ENCODE measurements at places on chromosomes 3 and 15. TPM values are rescaled to one million over a fixed set of nuclear protein-coding genes. Genes with fewer than 3 reads are reported as not detected.

DNA sequence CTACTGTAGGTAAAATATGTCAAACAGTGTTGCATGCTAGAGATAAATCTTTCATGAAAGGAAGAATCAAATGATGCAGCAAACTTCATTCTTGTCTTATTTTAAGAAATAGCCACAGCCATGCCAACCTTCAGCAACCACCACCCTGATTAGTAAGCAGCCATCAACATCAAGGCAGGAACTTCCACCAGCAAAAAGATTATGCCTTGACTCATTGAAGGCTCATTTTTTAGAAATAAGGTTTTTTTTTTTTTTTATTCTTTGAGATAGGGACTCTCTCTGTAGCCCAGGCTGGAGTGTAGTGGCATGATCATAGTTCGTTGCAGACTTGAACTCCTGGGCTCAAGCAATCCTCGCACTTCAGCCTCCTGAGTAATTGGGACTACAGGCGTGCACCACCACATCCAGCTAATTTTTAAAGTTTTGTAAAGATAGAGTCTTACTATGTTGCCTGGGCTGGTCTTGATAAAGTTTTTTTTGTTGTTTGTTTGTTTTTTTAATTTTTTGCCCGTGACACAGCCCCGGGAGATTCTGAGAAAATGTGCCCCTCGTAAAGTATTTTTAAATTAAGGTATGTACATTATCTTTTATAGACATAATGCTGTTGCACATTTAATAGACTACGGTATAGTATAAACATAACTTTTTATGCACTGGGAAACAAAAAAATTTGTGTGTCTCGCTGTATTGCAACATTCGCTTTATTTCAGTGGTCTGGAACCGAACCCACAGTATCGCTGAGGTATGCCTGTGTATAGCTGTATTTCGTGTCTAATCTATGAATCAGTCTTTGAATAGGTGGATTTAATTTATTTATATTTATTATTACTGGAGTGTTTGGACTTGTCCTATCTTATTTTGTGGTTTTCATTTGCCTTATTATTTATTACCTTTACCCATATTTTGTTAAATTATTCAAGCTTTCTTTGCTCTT lies 23.3 kb downstream of the SNRK start:
- H3K27me3 ChIP-seq, result no peaks in the 10 kb centered on the region
- DNase-seq, result no peak
- no peak overlapping the region for H3K4me3 ChIP-seq
- H3K27ac ChIP-seq, result peak overlapping the region; percentile 7
- H3K4me1 ChIP-seq, result peaks cover 68% of the 10 kb centered on the region

DNA sequence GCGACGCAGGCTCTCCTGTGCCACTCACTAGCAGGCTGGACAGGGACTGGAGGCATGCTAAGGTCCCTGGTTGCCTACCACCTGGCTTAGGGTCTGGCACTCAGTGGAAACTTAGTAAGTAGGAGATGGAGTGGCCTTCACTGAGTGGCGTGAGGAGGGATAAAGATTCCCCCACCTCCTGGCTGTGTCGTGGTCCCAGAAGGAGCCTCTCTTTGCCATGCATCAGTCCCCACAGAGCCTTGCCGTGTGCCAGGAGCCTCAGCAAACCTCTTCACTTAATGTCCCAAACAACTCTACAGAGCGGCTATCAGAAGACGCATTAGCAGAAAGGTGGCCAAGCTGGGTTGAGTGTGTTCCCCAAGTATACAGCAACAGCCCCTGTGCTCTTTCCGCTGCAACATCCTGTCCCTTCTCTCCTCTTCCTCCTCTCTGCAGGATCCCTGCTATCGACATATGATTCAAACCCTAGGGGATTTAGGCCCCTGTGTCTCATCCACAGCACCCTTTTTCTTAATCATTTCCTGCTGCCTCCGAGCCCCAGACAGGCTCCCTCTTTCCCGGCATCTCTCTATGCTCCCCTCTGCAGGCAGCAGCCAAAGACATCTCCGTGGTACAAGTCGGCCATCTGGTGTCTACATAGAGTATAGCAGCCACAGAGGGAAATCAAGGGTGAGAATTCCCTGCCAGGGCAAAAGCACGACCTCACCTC lies 66.7 kb downstream of the SLC6A1 start:
- no peak overlapping the region for H3K27ac ChIP-seq
- no peak overlapping the region for H3K4me3 ChIP-seq
- H3K4me1 ChIP-seq, result no peaks in the 10 kb centered on the region
- DNase-seq, result peak; percentile 70
- H3K27me3 ChIP-seq, result peaks cover 13% of the 10 kb centered on the region
- H3K36me3 ChIP-seq, result no peaks in the 10 kb centered on the region

ZNF80 gene
- total RNA-seq, result 0.67 TPM

DNA sequence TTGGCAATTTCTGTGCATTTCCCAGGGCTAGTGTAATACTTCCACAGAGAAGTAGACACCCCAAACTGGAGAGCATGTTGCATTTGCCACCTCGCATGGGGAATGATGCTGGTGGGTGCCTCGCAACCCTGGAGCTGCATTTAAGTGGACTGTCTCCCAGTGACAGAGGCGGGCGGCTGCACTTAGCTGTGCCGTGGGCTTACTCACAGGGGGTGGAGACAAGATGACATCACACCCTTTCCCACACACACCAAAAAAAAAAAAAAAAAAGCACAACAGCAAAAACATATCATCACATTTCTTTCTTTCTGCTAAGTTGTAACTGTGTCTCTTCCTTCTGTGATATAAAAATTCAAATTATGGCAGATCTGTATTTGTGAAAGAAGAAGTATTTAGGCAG lies at the start of gene ABI3BP:
TSS of gene ABI3BP (minus strand) at position 113 of the 400 bp plus-strand sequence. CDS start at position 76, 37 bp downstream.
- H3K27me3 ChIP-seq, result peaks cover 16% of the 10 kb centered on the region
- no peak within 1 kb of the TSS for H3K4me3 ChIP-seq
- DNase-seq, result peak; percentile 24
- H3K27ac ChIP-seq, result no peak within 1 kb of the TSS
- H3K36me3 ChIP-seq, result no peaks in the 10 kb centered on the region
- peaks cover 5% of the 10 kb centered on the region for H3K4me1 ChIP-seq

DNA sequence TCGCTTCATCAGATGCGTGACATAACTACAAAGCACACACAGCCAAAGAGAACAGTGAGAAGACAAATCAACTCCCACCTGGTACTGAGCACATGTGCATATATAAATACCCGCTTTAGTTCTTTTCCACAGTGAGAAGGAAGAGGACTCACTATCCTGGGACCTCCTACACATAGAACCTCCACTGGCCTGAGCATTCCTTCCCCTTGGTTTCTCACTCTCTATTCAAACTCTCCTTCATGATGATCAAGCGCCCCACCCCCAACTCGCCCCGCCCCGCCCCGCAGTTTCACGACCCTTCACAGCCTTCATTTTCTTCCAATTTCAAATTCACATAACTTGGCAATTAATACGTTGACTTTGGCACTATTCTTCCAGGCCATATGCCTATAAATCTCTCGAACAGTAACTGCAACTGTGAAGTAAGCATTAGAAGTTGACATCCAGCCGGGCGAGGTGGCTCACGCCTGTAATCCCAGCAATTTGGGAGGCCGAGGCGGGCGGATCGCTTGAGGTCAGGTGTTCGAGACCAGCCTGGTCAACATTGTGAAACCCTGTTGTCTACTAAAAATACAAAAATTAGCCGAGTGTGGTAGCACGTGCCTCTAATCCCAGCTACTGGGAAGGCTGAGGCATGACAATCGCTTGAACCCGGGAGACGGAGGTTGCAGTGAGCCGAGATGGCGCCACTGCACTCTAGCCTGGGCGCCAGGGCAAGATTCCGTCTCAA lies 1.1 kb downstream of the RPS17 start:
- no peak for DNase-seq
- no peaks in the 10 kb centered on the region for H3K27me3 ChIP-seq
- peaks cover 39% of the 10 kb centered on the region for H3K4me1 ChIP-seq
- peak overlapping the region; percentile 96 for H3K27ac ChIP-seq
- peaks cover 62% of the 10 kb centered on the region for H3K36me3 ChIP-seq
- peak overlapping the region; percentile 85 for H3K4me3 ChIP-seq

ANKUB1 gene
- not detected for total RNA-seq

DNA sequence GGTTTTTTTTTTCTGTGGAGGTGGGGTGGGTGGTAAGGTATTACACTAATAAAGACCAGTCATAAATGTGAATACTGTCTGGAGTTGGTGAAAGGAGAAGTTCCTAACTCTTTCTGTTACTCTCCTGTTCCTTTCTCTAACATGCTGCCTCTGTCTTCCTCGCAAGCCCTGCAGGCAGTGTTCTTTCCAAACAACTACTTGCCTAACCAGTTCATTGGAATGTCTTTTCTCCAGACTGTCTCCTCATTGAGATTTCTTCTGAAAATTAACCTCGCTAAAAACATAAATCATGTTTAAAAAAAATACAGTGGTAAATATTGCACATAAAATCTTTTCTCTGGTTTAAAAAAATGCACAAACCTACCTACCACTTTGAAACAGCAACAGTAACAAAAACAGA lies 135.2 kb downstream of the TP63 start:
- H3K4me1 ChIP-seq, result no peaks in the 10 kb centered on the region
- no peak overlapping the region for H3K4me3 ChIP-seq
- no peak overlapping the region for H3K27ac ChIP-seq
- DNase-seq, result no peak

CIP2A gene
- total RNA-seq, result 34.7 TPM

DNA sequence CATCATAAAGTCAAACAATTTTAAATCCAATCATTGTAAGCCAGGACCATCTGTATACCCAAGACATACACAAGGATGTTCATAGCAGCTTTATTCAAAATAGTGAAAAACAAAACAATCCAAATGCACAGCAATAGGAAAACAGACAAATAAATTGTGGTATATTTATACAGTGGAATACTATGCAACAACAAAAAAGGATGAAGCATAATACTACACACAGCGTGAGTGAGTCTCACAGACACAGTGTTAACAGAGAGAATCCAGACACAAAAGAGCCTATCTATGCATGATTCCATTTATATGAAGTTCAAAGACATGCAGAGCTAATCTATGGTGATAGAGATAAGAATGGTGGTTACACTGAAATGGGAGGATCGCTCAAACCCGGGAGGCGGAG lies 5.6 kb upstream of the MUC20 start:
- H3K4me3 ChIP-seq, result no peak overlapping the region
- H3K27me3 ChIP-seq, result no peaks in the 10 kb centered on the region
- peaks cover 4% of the 10 kb centered on the region for H3K4me1 ChIP-seq

DNA sequence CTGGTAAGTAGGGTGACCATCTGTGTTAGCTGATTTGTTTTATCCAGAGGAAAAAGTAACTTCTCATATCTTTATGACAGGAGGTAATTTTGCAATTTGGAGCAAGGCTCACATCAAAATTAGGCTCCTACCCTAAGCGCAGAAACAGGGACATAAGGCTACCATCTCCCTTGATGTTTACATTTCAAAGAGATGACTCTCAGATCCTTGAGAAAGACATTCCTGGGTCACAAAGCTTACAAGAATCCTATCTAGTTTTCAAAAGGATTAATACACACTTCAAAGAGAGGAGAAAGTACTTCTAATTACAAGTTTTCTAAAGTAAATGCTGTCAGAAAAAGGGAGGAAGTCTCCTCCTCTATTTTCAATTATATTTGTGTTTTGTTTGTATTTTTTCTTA lies 7.0 kb downstream of the ZPLD1 start:
- no peaks in the 10 kb centered on the region for H3K36me3 ChIP-seq
- no peak overlapping the region for H3K27ac ChIP-seq
- no peak for DNase-seq
- H3K4me1 ChIP-seq, result no peaks in the 10 kb centered on the region
- H3K4me3 ChIP-seq, result no peak overlapping the region

- no peak overlapping the region for H3K27ac ChIP-seq
- no peaks in the 10 kb centered on the region for H3K4me1 ChIP-seq
- DNase-seq, result no peak
- no peaks in the 10 kb centered on the region for H3K36me3 ChIP-seq
- H3K27me3 ChIP-seq, result no peaks in the 10 kb centered on the region
These were observed 9.6 kb upstream of the SMARCC1 start for GRCh38 chr3:47791193-47791855.

DNA sequence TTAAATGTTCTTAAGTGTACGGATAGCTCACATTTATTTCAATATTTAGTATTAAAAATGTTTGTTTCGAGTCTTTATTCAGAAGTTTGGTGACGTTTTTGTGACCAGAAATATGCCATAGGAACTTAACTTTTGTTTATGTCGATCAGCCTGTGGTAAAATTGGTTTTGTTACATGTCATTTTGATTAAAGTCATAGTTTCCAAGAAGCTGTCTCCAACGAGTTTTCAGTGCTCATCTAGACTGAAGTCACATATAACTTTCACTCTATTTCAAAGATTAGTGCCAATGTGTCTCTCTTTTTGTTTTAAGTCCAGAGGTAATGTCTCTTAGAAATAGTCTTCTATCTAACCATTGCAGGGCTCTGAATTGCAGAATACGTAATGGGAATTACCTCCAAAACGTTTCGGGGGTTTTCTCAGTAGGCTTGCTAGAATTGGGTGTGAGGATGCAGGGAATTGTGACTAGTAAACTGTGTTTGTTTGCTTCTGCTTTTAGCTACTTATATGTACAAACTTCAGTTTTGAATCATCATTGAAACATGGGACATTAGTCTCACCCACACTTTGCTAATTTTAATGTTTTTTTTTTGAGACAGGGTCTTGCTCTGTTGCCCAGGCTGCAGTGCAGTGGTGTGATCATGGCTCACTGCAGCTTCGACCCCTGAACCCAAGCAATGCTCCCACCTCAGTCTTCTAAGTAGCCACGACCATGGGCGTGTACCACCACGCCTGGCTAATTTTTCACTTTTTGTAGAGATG lies 3.0 kb downstream of the BUB1B start:
- no peak overlapping the region for H3K27ac ChIP-seq
- H3K4me3 ChIP-seq, result no peak overlapping the region
- H3K36me3 ChIP-seq, result peaks cover 27% of the 10 kb centered on the region
- H3K27me3 ChIP-seq, result no peaks in the 10 kb centered on the region
- peaks cover 6% of the 10 kb centered on the region for H3K4me1 ChIP-seq

CA12 gene
- total RNA-seq, result 0.12 TPM

KCNMB2 gene
- total RNA-seq, result not detected

GRCh38 chr15:37765786-37766185 lies 168.7 kb upstream of the TMCO5A start:
- peaks cover 4% of the 10 kb centered on the region for H3K4me1 ChIP-seq
- peak; percentile 7 for DNase-seq
- no peak overlapping the region for H3K27ac ChIP-seq
- no peaks in the 10 kb centered on the region for H3K36me3 ChIP-seq
- H3K4me3 ChIP-seq, result no peak overlapping the region
- peaks cover 4% of the 10 kb centered on the region for H3K27me3 ChIP-seq

DNA sequence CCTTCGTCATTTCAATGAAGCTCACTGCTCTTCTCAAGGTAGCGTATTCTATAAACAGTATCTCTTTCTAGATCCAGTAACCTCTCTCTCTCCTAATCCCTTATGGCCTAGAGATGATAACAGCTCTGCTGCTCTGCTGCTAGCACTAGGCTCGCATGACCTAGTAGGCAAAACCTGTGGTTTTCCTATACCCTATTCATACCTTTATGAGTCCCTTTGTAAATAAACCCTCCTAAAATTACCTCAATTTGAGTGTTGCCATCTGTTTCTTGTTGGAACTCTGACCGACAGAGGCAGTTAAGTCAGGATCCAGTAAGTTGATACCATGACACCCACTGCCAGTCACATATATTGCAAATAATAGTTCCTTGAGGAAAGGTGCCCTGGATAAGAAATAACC lies 7.3 kb downstream of the CCDC14 start:
- H3K4me3 ChIP-seq, result no peak overlapping the region
- H3K27me3 ChIP-seq, result no peaks in the 10 kb centered on the region
- H3K36me3 ChIP-seq, result peaks cover 31% of the 10 kb centered on the region
- DNase-seq, result no peak
- H3K27ac ChIP-seq, result no peak overlapping the region

All from activated naive CD4-positive, alpha-beta T cell treated with anti-CD3 and anti-CD28 coated beads for 36 hours (primary cell).